Right hindlimb (tissue), 1 donor: ENCODE measurements at places on chromosomes 5 and 9.

DNA sequence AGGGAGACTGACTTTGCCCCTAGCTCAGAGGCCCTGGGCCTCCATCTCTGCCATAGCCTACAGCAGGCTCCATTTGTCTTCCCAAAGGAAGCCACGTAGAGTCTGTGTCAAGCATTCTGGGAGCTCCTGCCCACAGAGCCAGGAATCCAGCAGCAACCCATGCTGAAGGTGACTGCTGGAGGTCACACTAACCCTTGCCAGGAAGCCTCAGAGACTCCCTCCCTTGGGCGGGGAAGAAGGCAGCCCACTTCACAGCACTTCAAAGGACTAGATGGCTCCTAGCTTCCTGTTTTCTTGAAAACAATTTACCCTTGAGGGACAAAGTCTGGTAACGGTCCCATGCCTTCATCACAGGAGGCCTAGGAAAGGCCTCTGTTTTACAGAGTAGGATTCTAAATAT lies 1.7 kb downstream of the CKMT2 start:
- DNase-seq: no peak

- DNase-seq: no peak
These were observed 7.9 kb upstream of the IER5L start for GRCh38 chr9:129185991-129186390.

DNA sequence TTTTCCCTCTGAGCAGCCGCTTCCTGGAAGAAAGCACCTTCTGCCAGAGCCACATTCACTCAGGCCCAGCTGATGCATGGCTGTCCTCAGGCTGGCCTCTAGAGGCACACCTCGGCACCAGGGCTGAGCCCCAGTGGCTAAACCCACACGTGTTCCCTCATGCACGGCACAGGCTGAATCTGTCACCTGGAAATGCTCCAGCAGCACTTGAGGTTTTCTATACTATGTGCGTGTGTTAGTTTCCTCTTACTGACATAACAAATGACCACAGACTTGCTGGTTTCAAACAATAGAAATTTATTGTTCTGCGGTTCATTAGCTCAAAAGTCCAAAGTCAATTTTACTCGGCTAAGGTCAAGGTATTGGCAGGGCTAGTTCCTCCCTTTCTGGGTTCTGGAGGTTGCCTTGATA lies 141.4 kb downstream of the LRRC70 start:
- peak; percentile 29 for DNase-seq

GRCh38 chr9:70979966-70980365 lies 141.5 kb downstream of the TRPM3 start:
- no peak for DNase-seq

GRCh38 chr5:166073901-166074581 lies 2217.4 kb upstream of the WWC1 start:
- no peak for DNase-seq

DNA sequence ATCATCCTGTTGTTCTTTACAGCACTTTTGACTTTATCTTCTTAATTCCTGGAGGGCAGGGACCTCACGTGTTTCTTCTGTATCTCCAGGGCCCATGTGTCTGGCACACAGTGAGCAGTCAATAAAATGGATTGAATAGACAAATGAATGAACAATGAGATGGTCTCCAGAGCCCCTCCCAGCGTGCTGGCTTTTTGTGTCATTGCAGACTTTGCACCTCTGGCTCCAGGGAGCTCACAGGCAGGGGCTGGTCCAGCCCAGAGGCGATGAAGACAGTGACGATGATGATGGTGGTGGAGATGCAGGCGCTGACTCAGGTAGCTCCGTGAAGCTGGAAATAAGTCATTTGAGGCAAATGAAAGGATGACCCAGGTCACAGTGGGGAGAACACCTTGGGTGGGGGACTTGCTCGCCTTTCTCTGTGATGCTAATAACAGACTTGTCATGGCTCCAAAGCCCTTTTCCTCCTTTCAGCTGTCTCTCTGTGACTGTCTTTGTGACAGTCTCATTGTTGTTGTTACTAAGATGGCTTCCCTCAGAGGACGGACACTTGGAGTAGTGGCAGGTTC lies 30.4 kb upstream of the FABP6 start:
- no peak for DNase-seq

- no peak for DNase-seq
These were observed 44.9 kb downstream of the PCSK1 start for GRCh38 chr5:96388176-96388575.

GRCh38 chr9:32968101-32969011 lies 33.1 kb downstream of the APTX start:
- peak; percentile 36 for DNase-seq

- no peak for DNase-seq
These were observed 99.6 kb downstream of the NMUR2 start for GRCh38 chr5:152305525-152305924.

DNA sequence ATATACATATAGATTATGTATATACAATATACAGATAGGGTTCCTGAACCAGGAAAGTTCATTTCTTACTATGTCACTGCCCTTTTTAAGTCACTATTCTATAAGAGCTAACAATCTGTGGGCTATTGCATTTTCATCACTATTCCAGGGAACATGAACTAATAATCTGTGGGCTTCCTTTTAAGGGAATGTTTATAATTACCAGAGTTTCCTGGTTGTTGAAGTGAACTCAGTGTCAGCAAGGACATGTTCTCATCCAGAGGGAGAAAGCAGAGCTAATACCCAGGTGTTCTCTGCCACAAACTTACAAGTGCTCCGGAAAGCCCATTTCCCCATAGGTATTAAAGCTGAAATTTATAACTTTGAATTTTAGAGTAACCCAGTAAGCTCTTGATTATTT lies 69.6 kb downstream of the CWC27 start:
- DNase-seq: no peak
